ENCODE measurements at places on chromosomes 2 and 18. TPM values are rescaled to one million over a fixed set of nuclear protein-coding genes. Genes with fewer than 3 reads are reported as not detected.

Gene FRZB
- 6.8 TPM for total RNA-seq

Gene CELF4
- total RNA-seq, result not detected

Gene IL1B
- total RNA-seq, result 1.0 TPM

Gene CYP26B1
- total RNA-seq, result 6.8 TPM

Gene WDR54
- total RNA-seq, result 5.7 TPM

Gene EFR3B
- 4.7 TPM for total RNA-seq

Gene VIT
- total RNA-seq, result 6.8 TPM

Gene FNDC4
- total RNA-seq, result 5.2 TPM

Gene TMEM163
- total RNA-seq, result 1.0 TPM

Gene FAM124B
- total RNA-seq, result 12.5 TPM

Gene RAB6D
- total RNA-seq, result not detected

Gene PHLPP1
- total RNA-seq, result 11.5 TPM

Gene SPR
- total RNA-seq, result 4.2 TPM

Gene IL36RN
- not detected for total RNA-seq

Gene PPP1R1C
- 1.6 TPM for total RNA-seq

Gene LRRC30
- 9.4 TPM for total RNA-seq

Gene CIB4
- not detected for total RNA-seq

Gene CCDC150
- 6.8 TPM for total RNA-seq

Gene SLC5A7
- total RNA-seq, result under 0.01 TPM

Gene CNTNAP5
- total RNA-seq, result not detected

Gene HMSD
- not detected for total RNA-seq

Gene RFX8
- under 0.01 TPM for total RNA-seq

Gene RUFY4
- not detected for total RNA-seq

Gene GDF7
- total RNA-seq, result 0.52 TPM

Gene KIAA2012
- total RNA-seq, result under 0.01 TPM

Gene MYOM1
- 661 TPM for total RNA-seq

Gene LIMS3
- total RNA-seq, result 1.6 TPM

Gene TLX2
- not detected for total RNA-seq

Gene SPP2
- total RNA-seq, result not detected

Gene C1GALT1C1L
- total RNA-seq, result 1.0 TPM

Gene IL36G
- not detected for total RNA-seq

Gene TXNDC2
- not detected for total RNA-seq

Gene SLC39A10
- 21.9 TPM for total RNA-seq

Gene IL1R2
- total RNA-seq, result 0.52 TPM

Gene HOXD8
- total RNA-seq, result 18.8 TPM

Gene GCG
- 5.2 TPM for total RNA-seq

Gene CHPF
- 33.4 TPM for total RNA-seq

Gene MRPS9
- 23.5 TPM for total RNA-seq

Gene NAT8
- not detected for total RNA-seq

Gene NEDD4L
- 34.4 TPM for total RNA-seq

Gene GREB1L
- 12.5 TPM for total RNA-seq

Gene AP1S3
- 1.0 TPM for total RNA-seq

Gene XDH
- not detected for total RNA-seq

Gene CCDC74A
- 1.0 TPM for total RNA-seq

Gene PTH2R
- total RNA-seq, result 0.52 TPM

Gene HOXD12
- total RNA-seq, result not detected
